BJ (cell line): ENCODE measurements at places on chromosomes 3 and 15.

DNA sequence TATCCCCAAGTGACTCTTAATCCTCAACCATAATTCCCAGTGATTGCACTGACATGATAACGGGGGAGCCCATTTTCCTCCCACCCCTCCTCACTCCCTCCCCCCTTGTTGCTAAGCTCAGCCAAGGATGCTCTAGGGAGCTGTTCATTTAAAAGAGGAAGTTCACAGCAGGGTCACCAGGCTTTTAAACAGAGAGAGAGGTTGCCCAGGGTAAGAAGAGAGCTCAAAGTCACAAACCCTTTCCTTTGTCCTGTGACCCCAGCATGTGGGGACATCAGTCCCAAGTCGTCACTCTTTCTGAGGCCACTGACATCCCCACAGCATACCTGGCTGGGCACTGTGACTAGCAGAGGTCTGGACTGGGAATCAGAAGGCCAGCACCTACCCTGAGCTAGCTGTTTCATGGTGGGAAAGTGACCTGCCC, 144.1 kb downstream of the RORA start:
- DNase-seq: no peak

DNA sequence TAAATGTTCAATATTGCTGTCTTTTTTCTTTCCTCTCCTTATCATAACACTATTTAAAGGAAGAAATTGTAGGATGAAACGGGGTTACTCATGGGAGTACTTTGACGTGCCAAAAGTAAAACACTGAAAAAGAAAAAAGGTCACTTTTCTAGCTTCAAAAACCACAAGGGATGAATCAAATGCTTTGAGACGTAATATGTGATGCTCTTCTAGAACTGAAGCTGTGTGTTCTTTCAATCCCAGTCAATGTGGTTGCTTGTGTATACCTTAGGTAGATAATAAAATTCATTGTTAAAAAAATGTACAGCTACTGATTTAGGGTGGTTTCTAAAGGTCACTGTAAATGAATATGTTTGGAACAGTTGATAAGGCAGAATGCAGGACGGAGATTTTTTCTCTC, 538.8 kb upstream of the ZNF717 start:
- no peak for DNase-seq

- no peak for DNase-seq
These were observed 1141.6 kb downstream of the IGSF11 start for GRCh38 chr3:117893001-117893400.

GRCh38 chr15:29942548-29942947, 120.3 kb upstream of the TJP1 start:
- no peak for DNase-seq

- peak; percentile 37 for DNase-seq
These were observed 46.5 kb downstream of the PTPN9 start for GRCh38 chr15:75532413-75533250.

DNA sequence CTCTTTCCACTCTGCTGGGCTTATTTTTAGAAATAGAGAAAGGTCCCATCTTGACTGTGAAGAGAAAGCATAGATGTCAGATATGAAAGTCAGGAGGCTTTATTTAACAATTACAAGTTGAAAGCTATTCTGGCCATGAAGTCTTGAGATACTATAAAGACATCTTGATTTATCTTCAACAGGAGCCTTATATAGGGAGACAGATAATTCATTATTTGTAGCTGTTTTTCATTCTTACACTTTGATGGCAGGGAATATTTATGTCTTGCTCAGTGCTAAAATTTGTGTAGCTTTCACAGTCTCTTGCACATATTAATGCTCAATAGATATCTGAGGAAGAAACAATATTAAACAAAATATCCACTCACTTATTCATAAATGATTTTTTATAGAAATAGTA, 248.8 kb downstream of the C3orf38 start:
- no peak for DNase-seq

GRCh38 chr3:47681016-47681415, 100.7 kb downstream of the SMARCC1 start:
- DNase-seq: no peak

DNA sequence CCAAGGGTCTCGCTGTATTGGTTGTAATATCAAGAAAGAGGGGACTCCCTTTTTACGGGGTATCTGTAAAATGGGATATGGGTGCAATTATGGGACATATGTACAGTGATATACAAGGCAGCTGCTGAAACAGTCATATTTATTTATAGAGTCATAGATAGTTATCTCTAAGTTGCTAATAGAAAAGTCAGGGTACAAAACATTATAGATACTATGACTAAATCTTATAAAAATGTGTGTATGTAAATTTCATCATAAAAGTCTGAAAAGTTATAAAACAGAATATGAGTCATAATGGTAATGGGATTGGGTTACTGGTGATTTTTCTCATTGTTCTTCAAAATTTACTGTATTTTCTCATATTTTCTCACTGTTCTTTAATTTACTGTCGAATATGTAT, 344.9 kb upstream of the SLCO3A1 start:
- no peak for DNase-seq
